ENCODE measurements at places on chromosomes 12 and 14.

GRCh38 chr14:92610849-92611271 is 97.3 kb downstream of the RIN3 start:
- no peak for DNase-seq

- peak; percentile 75 for DNase-seq
Observed at GRCh38 chr12:753611-754472, 1.5 kb downstream of the WNK1 start.

GRCh38 chr14:54902521-54903420 is at the start of gene GCH1:
GCH1 (minus strand) TSS chr14:54902826; CDS start chr14:54902663, 163 bp downstream.
- DNase-seq: peak; percentile 87

DNA sequence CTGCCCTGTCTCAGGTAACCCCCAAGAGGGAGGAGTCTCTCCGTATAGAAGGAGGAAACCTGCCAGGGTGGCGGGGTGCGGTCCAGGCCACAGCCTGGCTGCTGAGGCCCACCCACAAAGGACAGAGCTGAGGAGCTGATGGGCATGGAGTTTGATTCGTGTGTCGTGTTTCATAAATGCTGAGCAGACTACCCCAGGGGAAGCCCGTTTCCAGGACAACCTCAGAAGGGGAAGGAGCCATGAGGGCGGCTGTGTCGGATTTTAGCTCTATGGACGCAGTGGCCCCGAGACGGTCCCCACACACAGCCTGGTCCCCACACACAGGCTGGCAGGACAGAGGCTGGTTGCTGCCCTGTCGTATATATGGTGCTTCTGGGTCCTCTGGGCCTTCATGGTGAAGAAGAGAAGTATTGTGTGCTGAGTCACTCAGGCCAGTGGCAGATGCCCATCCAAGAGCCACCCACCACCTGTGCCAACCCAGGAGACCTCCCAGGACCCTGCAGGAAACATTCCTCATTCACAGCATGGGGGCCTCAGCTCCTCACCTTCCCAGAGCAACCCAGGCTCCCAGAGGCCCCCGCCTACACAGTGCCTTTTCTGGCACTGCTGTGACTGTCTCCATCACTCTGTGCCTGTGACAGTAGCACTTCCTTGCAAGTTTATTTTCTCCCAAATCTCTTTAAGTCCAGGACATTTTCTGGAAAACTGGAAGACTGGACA is 63.1 kb upstream of the RIN3 start:
- DNase-seq: no peak

- DNase-seq: no peak
Observed at GRCh38 chr14:99668307-99669295, 15.5 kb upstream of the CYP46A1 start.

- DNase-seq: no peak
Observed at GRCh38 chr14:53784688-53785087, 171.9 kb downstream of the BMP4 start.

GRCh38 chr12:123043536-123044001 is 63.1 kb downstream of the ARL6IP4 start:
- peak; percentile 81 for DNase-seq

DNA sequence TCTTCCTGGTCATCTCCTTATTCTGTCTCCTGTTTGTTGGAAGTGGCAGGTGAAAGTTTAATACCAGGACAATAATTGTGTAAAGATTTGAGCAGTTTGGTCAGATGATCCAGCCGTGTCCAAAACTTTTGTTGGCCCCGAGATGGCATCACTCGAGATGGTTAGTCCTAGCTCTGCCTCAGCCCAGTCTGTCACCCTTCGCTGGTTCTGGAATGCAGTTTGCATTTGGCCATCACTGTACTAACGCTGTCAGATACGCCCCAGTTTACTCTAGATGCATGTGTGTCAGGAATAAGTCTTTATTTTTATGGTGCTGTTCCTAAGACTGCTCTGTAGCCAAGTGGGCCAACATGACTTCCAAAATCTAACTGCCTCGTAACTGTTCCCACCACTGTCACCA is 79.6 kb downstream of the MOK start:
- no peak for DNase-seq

GRCh38 chr12:61188801-61189595 is 1071.2 kb upstream of the USP15 start:
- DNase-seq: no peak

- DNase-seq: no peak
Observed at GRCh38 chr12:8661016-8661415, 1.6 kb downstream of the MFAP5 start.

- no peak for DNase-seq
Observed at GRCh38 chr14:52458721-52459085, 93.6 kb downstream of the TXNDC16 start.

GRCh38 chr12:52122540-52122871 is 43.0 kb downstream of the SMIM41 start:
- DNase-seq: no peak

DNA sequence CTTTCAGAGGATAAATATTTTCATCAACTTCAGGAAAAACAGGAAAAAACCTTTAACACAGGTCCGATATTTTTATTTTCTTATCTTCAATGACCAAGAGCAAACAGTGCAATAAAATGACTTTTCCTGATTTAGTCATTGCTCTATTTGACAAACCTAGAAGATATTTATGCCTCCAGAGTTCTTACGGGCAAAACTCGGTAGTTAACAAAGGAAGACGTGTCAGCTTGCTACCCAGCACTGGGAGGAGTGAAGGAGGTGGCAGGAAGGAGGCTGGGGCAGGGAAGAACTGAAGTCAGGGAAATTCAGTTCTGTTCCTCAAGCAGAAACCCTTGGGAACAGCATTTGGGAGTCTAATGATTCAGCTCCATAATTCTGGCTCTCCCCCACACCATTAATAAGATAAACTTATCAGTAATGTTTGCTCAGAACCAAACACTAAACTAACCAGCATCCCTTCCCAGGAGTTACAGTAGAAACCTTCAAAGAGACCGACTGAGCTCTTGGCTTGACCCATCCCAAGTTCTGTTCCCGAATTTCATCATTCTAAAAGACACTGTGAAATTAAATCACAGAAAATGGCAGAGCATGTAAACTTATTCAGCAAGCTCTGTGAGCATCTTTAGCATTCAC is 163.3 kb downstream of the APAF1 start:
- no peak for DNase-seq

DNA sequence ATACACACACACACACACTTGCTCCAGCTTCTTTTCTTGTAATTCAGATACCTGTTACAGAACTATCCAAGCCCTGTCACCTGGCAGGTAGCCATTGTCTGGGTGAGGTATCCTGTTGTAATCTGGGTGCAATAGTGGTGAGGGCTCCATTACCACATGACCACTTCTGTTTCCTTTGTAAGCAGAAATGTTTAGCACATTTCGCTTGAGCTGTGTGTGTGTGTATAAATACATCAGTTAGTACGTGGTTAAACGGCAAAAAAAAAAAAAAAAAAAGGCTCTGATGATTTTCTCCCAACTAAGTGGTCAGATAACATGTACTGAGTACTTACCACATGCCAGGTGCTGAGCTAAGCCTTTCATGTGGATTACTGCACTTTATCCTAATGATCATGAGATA is 129.3 kb upstream of the SSTR1 start:
- no peak for DNase-seq

GRCh38 chr12:50110762-50111351 is 1.2 kb upstream of the COX14 start:
- peak; percentile 75 for DNase-seq

Measured in ecto neural progenitor cell (in vitro differentiated cells).